Ovary (tissue), 10 donors: ENCODE measurements at places on chromosomes 3 and 15.

DNA sequence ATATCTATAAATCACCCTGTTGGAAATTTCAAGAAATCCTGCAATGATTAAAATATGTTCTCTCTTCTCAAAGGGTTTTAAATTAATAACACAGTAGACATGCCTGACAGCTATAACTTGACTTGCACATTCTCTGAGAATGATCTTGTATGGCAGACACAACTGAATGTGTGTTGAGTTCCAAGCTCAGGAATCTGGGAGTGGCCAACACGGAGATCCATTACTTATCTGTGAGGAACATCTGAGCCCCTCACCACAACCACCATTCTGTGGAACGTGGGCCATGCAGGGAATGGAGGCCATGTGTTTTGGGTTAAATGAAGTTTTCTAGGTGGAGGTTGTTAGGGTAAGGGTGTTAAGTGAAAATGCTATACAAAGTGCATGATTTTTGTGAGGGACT lies 105.3 kb upstream of the CHMP2B start:
- DNase-seq, result no peak

GRCh38 chr3:41118461-41119390 lies 80.6 kb upstream of the CTNNB1 start:
- DNase-seq, result no peak

DNA sequence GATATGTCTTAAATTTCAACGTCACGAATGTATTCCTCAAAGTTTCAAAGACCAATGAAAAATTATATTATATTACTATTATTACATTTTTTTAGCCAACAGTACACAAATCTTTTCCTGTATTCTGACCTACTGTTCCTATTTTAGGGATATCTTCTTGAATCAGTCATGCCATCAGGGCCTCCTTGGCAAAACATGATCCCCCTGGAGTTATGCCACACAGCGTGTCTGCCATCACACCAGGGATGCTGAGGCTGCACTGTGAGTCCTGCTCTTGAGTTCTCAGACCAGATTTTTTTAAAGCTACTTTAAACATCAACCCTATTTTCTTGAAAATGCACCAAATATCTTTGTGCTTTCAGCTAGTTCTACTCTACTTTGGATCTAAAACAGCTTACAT lies 425.9 kb upstream of the ZNF385D start:
- no peak for DNase-seq

DNA sequence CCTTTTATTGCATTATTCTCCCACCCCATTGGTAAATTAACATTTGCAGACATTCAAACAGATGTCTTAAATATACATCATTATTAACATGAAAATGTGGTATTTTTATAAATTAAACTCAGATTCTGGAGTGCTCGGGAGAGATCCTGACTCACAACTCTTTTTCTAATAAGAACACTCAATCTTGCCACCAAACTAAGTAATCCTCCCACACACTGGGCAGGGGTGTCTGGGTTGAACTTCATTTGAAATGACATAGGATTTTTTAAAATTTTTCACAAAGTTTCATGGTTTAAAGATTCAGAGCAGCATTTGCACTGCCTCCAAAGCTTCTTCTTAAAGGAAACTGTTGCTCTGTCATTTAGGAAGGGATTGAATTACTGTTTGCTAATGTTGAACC lies 754.3 kb downstream of the MECOM start:
- DNase-seq, result no peak

GRCh38 chr3:157170861-157171260 lies 10.9 kb upstream of the CCNL1 start:
- no peak for DNase-seq
